ENCODE measurements at places on chromosomes 16 and 17.

GRCh38 chr16:89315791-89316581 lies 98.5 kb downstream of the ZNF778 start:
- DNase-seq = peak; percentile 64

GRCh38 chr16:83992624-83993023 lies 24.6 kb downstream of the NECAB2 start:
- no peak for DNase-seq

GRCh38 chr16:14464192-14464591 lies 165.9 kb downstream of the PARN start:
- DNase-seq = no peak

GRCh38 chr16:22092143-22092933 lies at the start of gene VWA3A:
Gene VWA3A (plus strand): TSS chr16:22092541. CDS start chr16:22092638, 97 bp downstream.
- DNase-seq = no peak

DNA sequence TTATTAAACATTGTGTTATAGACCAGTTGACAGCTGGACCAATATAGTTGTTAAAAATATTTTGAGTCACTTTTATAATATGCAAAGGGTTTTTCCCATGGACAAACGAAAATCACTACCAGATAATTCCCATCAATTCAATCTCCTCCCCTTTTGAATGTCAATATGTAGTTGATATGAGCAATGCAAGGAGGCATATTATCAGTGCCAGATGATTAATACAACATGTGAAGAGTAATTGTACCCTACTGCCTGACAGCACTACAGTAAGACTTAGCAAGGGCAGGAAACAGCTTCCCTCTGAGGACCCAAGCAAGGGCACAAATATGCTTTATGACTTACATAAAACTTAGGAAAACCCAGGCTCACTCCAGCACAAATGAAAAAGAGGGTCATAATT lies 17.3 kb downstream of the KANSL1 start:
- no peak for DNase-seq

DNA sequence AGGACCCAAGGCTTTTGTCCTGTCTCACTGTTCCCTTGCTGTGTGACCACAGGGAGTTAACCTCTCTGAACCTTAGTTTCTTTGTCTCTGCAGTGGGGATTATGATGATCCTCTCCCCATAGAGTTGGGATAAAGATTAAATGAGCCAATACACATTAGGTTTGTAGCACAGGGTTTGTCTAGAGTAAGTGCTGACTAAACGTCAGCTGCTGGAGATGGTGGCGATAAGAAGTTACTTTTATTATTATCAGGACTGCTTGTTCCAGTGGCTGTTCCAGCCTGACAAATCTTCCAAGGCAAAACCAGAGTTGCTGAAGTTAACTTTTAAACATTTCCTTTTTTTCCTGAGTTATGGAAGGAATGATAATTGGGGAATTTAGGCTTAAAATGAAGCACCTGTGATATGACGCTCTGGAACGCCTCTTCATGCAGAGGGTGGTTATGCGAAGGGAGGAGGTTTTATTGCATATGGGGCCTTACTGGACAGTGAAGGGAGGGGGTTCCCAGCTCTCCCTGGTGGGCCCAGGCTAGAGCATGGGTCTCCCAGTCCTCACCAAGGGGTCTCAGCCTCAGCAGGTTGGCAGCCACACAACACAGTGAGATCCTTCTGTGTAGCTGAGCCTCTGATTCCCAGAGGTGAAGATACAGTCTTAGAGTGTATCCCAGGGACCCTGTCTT lies 35.8 kb downstream of the PLCG2 start:
- no peak for DNase-seq

DNA sequence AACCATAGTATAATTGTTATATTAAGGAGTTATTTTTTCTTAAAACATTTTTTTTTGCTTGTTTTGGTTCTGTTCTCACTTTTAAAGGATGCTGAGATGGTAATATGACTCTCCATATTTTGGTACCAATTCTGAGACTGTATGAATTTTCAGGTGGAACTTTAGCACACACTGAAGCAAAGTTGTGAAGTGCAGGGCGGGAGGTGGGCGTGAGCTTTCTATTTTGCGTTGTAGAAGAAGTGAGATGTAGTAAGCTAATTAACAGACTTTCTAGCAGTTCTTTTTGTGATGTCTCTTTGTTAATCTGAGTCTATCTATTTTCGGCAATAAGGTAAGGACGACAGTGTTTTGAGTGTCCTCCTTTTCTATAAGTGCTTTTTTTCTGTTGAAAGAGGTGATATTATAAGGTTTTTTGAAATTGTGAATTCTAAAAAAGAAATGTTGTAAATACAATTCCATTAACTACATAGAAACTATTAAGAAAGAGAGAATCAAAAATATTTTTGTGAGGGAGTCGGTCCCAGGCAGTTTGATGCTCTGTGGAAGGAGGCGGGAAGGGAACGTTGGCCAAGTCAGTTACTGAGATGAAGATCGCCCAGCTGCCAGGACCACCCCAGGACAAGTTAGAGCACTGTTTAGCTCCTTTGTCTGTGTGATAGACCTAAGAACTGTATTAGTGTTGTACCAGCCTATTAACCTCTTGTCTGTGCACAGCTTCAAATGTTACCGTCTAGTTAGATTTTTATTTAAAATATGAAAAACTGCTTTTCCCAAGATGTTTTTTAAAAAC lies 65.0 kb downstream of the CCDC182 start:
- DNase-seq = no peak

- DNase-seq = no peak
Observed at GRCh38 chr17:38709104-38709820, 4.2 kb downstream of the MLLT6 start.

- no peak for DNase-seq
Observed at GRCh38 chr17:78790552-78790951, 8.5 kb upstream of the CYTH1 start.
